ENCODE measurements at places on chromosomes 2 and 18. TPM values are rescaled to one million over a fixed set of nuclear protein-coding genes. Genes with fewer than 3 reads are reported as not detected.
A peak's percentile ranks its signal among the peaks of the same experiment; 100 is the strongest.

DNA sequence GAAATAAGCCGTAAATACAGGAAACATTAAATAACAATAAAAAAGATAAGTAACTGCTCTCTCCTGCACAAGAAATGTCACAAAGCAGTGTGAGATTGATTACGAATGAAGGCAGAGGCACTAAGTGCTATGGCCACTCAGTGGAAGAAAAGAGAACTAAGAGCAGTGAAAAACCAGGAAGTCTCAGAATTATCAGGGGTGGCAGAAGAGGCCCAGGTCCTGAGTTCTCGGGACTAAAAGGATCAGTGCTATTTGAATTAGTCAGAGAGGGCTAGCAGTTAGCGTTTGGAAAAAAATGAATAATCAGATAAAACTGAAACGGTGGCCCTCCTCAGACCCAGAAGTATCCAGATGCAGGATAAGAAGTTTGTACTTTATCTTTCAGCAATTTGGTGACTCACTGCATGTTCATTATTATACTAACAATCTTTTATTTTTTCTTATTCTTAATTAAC is 367.1 kb downstream of the ZEB2 start:
- H3K4me3 ChIP-seq: no peak overlapping the region
- no peaks in the 10 kb centered on the region for H3K4me1 ChIP-seq
- no peak overlapping the region for H3K27ac ChIP-seq
- H3K36me3 ChIP-seq: no peaks in the 10 kb centered on the region
- no peak for DNase-seq

DNA sequence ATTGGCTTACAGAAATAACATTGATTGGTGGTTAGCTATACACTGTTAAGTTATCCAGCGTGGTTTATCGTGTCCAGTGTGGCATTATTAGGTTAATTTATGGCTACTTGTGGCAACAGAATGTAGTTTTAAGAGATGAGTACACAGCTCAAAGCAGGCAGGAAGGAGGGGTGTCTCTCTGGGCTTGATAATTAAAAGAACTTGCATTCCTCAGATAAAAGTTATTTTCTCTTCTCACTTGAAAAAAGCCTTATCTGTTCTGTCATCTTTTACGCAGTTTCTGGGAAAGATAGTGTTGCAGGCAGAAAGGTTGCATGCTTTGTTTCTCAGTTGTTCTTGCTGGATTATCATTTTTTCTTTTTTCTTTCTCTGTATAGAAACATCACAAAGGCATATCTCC is 154.4 kb upstream of the COL3A1 start:
- no peaks in the 10 kb centered on the region for H3K4me1 ChIP-seq
- H3K27ac ChIP-seq: no peak overlapping the region
- no peak overlapping the region for H3K4me3 ChIP-seq
- H3K36me3 ChIP-seq: no peaks in the 10 kb centered on the region
- no peak for DNase-seq

DNA sequence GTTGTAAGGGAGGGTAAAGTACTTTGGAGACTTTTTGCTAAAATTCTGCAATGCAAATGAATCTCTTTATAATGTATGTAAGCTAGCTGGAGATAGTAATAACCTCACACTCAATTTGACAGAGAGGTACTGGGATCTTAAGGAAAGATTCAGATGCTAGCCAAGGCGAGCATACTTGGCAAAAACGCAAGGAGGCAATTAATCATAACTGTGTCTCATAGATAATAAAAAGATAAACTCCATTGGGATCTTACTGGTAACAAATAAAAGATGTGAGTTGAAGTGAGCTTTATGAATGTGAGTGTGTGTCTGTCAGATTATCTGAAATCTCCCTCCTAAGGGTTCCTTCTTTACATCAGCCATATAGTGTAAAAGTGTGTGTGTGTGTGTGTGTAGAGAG is 533.0 kb downstream of the TMX3 start:
- DNase-seq: no peak
- H3K36me3 ChIP-seq: no peaks in the 10 kb centered on the region
- no peaks in the 10 kb centered on the region for H3K4me1 ChIP-seq

DNA sequence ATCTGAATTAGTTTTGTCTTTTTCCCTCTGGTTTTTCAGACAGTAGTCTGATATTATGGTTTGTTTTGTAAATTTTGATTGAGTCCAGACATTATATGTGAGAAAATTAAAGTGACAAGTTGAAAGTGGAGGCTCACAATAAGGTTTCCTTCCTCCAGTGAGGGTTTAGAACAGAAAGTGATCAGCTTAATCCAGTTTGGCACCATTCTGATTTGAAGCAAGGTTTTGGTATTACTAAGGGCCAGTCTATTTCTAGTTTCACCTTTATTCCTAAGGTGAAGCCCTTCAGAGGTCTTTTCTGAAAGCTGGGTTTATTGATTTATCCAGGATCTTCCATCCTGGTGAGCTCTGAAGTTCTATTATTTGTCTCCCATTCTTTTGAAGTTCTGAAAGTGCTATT is 68.7 kb downstream of the CDC42EP3 start:
- no peak for DNase-seq
- H3K36me3 ChIP-seq: no peaks in the 10 kb centered on the region
- H3K27ac ChIP-seq: no peak overlapping the region
- H3K27me3 ChIP-seq: no peaks in the 10 kb centered on the region
- no peaks in the 10 kb centered on the region for H3K4me1 ChIP-seq
- H3K4me3 ChIP-seq: no peak overlapping the region

GRCh38 chr18:49976795-49977560 is 163.6 kb upstream of the ACAA2 start:
- peaks cover 2% of the 10 kb centered on the region for H3K27me3 ChIP-seq
- no peak overlapping the region for H3K4me3 ChIP-seq
- H3K36me3 ChIP-seq: no peaks in the 10 kb centered on the region
- H3K4me1 ChIP-seq: peaks cover 19% of the 10 kb centered on the region
- H3K27ac ChIP-seq: no peak overlapping the region

DNA sequence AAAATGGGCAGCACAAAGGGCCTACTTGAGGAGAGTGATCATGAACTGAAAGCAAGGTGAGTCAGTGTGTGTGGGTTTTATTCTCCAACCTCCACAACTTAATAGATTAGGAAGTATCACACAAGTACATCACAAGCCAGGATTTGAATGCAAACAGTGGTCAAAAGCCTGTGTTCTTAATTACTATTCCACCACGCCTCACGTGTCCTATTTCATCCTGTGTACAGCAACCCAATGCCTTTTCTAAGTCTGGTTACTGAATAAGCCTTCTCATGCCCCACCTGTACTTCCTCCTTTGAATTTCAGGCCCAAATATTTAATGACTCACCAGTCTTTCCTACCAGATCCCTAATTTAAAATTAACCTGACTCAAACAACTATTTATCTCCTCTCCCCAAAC is 755.7 kb upstream of the SLC8A1 start:
- no peaks in the 10 kb centered on the region for H3K4me1 ChIP-seq
- DNase-seq: no peak
- no peaks in the 10 kb centered on the region for H3K36me3 ChIP-seq
- no peaks in the 10 kb centered on the region for H3K27me3 ChIP-seq
- H3K27ac ChIP-seq: no peak overlapping the region

DNA sequence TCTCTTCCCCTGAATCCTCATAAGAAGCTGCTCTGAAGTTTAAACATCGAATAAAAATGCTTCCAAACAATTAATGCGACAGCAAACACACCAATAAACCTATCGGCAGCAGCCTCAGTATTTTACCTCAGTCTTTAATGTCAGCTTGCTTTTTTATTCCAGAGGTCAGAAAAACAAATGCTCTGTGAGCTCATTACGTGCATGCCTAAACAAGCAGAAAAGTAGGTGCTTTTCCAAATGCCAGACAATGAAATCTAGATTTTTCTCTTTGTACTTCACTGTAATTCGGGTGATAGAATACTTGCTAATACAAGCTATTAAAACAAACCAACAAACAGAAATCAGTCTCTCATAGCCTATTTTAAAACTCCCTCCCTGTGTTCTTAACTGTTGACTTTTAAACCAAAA is 381.5 kb downstream of the NRXN1 start:
- no peaks in the 10 kb centered on the region for H3K4me1 ChIP-seq
- H3K27me3 ChIP-seq: no peaks in the 10 kb centered on the region
- H3K27ac ChIP-seq: no peak overlapping the region
- H3K4me3 ChIP-seq: no peak overlapping the region
- DNase-seq: no peak

DNA sequence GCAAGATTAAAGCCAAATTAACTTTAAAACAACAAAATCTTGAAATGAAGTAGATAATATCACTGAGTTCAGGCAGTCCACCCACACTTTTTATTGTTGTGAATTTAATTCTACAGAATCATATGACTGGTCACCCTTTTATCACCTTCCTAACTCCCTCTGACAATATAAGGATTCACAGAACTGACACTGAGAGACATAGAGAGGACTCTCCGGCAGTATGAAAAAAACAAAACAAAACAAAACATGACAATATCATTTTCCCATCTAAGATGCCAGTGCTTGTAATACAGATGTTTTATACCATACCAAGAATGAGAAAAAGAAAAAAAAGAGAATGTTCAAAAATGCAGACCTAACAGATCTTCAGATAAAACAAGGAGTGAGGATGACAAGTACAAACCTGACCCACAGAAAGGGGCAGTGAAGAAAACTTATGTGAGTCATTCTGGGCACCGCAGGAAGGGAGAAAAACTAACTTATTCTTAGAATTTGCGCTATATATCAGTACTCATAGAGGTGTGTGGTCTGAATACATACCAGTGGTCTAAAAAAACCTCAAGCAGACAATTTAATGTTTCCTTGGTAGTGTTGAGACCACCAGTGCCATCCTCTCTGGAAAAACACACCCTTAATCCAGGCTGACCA is 136.6 kb downstream of the ZAP70 start:
- H3K4me1 ChIP-seq: no peaks in the 10 kb centered on the region
- no peak overlapping the region for H3K4me3 ChIP-seq
- H3K27ac ChIP-seq: no peak overlapping the region
- no peaks in the 10 kb centered on the region for H3K27me3 ChIP-seq

DNA sequence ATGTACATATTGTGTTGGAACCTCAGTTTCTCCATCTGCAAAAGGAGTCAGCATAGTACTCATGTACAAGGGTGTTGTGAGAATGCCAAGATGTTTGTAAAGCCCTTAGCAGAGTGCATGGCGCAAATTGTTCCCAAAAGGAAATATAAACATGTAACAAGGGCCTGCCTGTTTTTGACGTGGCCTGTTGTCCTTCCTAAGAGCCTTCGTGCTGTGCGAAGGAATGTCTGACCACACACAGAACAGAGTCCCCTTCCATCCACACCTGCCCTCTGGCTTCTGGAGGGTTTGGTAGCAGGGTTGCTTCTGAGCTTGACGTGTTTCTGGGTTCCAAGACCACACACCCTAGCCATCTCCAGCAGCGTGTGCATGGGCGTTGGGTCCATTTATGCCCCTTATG is 34.9 kb downstream of the CABLES1 start:
- no peak for DNase-seq
- H3K27me3 ChIP-seq: no peaks in the 10 kb centered on the region
- H3K27ac ChIP-seq: no peak overlapping the region

DNA sequence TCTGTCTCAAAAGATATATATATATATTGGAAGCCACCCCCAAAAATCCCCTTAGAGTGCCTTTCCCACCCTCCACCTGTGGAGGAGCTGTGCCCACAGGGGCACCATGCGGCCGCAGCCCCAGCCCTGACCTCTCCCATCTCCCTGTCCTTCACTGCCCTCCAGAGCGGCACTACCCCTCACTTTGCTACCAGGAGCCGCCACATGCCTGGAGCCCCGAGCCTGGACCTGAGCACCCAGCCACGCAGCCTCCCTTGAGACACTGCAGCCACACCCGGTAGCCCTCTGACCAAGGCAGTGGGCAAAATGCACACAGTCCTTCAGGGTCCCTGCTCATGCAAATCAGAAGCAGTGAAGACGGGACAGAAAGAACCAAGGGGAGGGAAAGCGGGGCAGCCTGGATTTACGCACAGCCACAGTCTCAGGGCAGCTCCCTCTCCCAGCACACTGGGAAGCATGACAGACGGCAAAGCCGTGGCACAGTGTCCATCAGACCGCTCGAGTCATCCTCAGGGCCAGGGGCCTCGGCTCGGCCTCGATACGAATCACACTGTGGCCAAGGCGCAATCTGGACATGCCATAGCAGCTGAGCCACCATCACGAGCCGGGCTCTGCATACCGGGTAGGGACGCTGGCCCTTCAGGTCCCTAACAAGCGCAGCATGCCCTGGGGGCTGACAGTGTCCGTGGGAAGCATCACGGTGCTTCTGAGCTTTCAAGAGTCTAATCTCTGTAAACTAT is 10.1 kb downstream of the HDAC4 start:
- H3K27ac ChIP-seq: no peak overlapping the region
- no peak overlapping the region for H3K4me3 ChIP-seq
- peaks cover 48% of the 10 kb centered on the region for H3K4me1 ChIP-seq
- no peak for DNase-seq
- peaks cover 52% of the 10 kb centered on the region for H3K36me3 ChIP-seq
- no peaks in the 10 kb centered on the region for H3K27me3 ChIP-seq

- H3K4me1 ChIP-seq: peaks cover 47% of the 10 kb centered on the region
- H3K4me3 ChIP-seq: no peak overlapping the region
- no peaks in the 10 kb centered on the region for H3K27me3 ChIP-seq
- H3K36me3 ChIP-seq: peaks cover 58% of the 10 kb centered on the region
Measured at GRCh38 chr2:3487028-3487425, 32.3 kb downstream of the ADI1 start.

- peaks cover 30% of the 10 kb centered on the region for H3K4me1 ChIP-seq
- H3K36me3 ChIP-seq: no peaks in the 10 kb centered on the region
- H3K27ac ChIP-seq: no peak overlapping the region
- peak overlapping the region; percentile 61 for H3K4me3 ChIP-seq
- H3K27me3 ChIP-seq: peaks cover 47% of the 10 kb centered on the region
Measured at GRCh38 chr2:96324721-96325040, 436 bp upstream of the ITPRIPL1 start.

DNA sequence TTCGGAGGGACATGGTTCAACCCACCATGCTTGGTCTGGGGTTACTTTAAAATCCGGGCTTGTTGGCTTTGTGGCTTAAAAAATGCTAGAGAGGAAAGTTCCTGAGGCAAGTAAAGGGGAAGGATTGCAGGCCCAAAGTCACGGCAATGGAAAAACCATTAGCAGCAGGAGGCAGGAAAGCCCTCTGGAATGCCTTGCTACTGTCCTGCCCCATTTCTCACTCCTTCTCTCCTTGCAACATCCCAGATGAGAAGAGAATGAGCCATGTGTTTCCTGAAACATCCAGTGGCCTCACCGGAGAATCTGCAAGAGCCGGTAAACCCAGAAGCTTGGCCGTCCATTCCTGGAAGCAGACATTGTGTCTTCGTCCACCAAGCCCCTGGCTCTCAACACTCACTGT is 97.4 kb upstream of the LCLAT1 start:
- H3K4me3 ChIP-seq: no peak overlapping the region
- peaks cover 3% of the 10 kb centered on the region for H3K4me1 ChIP-seq

DSG1 gene
- 0.17 TPM for polyA plus RNA-seq

COBLL1 gene
- 17.5 TPM for polyA plus RNA-seq

SPP2 gene
- polyA plus RNA-seq: 0.51 TPM

C1QL2 gene
- polyA plus RNA-seq: 0.48 TPM

CGREF1 gene
- 55.3 TPM for polyA plus RNA-seq

SP140 gene
- 1.2 TPM for polyA plus RNA-seq

HDHD2 gene
- 96.7 TPM for polyA plus RNA-seq

DNMT3A gene
- polyA plus RNA-seq: 43.0 TPM

Measured in spinal cord (tissue), 10 donors.